ENCODE measurements at places on chromosomes 11 and 22.

GRCh38 chr11:124511745-124512144 is 31.7 kb downstream of the OR8B12 start:
- DNase-seq: no peak

DNA sequence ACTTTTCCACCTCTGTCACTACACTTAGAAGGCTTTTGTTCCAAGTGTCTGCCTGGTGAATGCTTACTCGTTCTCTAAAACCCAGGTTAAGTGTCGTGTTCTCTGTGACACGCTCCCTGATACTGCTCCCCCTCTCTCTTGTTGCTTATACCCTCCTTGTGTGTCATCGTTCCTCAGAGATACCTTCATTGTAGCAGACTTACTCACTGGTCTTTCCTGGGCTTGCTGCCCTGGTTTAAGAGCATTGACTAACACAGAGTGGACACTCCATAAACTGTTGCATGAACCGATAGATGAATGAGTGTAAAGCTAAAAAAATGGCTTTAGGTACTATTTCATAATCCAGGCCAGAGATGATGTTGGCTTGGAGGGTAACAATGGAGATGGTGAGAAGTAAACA is 171.3 kb downstream of the GRIK4 start:
- DNase-seq: no peak

DNA sequence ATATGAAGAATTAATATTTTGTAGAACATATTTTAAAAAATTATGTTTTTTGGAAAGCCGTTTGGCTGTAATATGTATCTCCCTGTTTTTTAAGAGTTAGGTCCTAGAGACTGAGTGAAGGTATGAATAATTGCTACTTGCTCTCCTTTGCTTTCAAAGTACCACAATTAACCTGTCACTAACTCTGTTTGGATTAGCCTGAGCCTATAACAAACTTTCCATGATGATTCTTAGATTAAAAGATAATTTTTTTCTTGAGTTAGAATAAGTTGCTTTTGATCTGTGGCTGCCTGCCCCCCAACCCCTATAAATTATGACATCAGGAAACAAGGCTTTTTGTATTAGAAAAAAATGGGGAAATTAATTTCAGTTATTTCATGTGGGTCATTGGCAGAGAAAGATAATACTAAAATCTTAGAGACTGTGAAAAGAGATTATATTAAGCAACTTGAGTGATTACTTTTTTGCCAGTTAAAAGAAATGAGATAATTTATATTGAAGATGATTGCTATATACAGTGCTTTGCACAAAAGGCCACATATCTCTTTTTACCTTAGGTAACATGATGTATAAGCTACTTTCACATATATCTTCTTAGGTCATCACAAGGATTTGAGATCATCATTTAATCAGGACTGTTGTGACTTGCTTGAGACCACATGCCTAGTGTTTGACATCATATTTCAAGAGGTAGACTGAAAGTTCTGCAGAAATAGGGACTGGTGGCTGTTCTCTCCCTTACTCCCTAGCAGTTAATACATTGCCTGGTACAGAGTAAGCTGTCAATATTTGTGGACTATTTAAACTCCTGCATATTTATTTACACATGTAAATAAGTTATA is 9.6 kb downstream of the MTMR3 start:
- no peak for DNase-seq

- DNase-seq: no peak
Observed at GRCh38 chr11:15341587-15341986, 226.9 kb downstream of the INSC start.

DNA sequence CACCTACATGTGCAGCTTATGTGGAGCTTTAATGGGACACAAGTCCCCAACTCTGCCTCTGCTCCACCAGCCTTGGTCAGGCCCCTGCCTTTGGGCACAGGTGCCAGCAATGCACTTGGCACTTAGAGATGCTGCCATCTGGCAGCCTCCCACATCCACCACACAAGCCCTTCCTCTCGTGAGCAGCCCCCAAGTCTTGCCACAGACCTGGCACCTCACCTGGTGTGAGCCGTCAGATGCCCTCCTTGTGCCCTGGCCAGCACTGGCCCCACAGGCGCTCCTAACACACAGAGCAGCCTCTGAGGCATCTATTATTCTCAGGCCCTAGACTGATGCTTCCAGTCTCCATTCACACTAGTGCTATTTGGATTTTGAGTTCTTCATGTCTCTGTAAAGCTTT is 24.5 kb upstream of the SERPIND1 start:
- no peak for DNase-seq

- no peak for DNase-seq
Observed at GRCh38 chr22:40425082-40425481, 54.7 kb downstream of the SGSM3 start.

All from NCI-H1930 (cell line).